ENCODE measurements at places on chromosomes 7 and 10.
A peak's percentile ranks its signal among the peaks of the same experiment; 100 is the strongest.

DNA sequence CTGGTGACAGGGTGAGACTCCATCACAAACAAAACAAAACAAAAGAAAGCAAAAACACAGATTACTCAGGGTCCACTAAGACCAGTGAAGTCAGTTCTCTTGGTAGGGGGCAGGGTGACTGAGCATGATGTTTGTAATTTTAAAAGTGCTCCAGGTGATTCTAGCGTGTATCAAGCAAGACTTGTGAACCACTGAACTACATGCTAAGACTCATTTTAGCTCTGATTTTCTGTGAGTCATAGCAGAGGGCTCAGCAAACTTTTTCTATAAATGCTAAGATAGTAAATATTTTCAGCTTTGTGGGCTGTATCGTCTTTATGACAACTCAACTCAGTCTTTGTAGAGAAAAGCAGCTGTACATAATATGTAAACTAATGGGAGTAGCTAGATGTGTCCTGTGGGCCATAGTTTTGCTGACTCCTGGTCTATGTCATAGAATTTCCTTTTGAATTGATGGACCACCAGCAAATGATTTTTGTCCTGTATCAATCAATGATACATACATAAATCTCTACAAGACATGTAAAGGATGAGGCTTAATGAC, 141.3 kb downstream of the CFTR start:
- no peak for DNase-seq

- DNase-seq = no peak
These were observed 433.0 kb downstream of the PAXIP1 start for GRCh38 chr7:154569916-154570315.

GRCh38 chr7:40306025-40306424, 171.2 kb downstream of the SUGCT start:
- DNase-seq = no peak

- DNase-seq = no peak
These were observed 2.9 kb upstream of the ARHGAP21 start for GRCh38 chr10:24726626-24727025.

DNA sequence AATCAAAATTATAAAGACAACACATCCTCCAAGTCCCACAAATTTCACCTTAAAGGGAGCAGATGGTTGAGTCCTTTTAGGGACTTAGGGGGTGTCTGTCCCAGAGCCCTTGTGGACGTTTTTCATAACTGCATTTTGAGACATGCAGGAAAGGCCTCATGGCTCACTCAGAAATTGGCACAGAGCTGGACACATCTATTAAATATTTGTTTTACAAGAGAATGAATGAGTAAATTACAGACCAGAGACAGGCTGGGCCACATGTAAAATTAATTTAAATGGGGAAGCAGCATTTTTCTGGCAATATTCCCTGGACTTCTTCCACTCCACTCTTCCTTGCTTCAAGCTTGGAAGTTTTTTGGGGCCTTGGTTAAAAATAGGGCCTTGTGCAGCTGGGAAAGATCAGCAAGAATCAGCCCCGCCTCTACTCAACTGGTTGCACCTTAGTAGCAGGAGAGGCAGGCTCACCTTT, 20.0 kb downstream of the LAMB1 start:
- DNase-seq = no peak

DNA sequence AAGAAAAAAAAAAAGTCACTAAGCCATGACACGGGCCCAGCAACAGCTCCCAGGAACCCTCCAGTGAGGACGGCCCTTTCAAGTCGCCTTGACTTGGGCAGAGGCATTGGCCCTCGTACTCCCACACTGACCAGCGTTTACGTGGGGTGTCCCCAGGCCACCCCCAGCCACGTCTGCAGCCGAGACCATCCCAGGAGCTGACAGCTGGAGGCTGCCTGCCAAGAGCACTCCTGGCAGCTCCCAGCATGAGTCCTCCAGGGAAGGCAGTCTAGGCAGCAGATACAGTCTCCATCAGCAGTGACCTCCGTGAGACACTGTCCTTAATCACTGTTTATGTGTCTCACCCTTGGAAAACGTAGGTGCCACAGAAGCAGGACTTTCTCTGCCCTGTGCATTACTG, 86.5 kb downstream of the PROSER2 start:
- DNase-seq = no peak

- DNase-seq = no peak
These were observed 49.9 kb downstream of the SORCS3 start for GRCh38 chr10:104690959-104691358.

GRCh38 chr7:34036051-34036920, 130.9 kb downstream of the BMPER start:
- DNase-seq = no peak

DNA sequence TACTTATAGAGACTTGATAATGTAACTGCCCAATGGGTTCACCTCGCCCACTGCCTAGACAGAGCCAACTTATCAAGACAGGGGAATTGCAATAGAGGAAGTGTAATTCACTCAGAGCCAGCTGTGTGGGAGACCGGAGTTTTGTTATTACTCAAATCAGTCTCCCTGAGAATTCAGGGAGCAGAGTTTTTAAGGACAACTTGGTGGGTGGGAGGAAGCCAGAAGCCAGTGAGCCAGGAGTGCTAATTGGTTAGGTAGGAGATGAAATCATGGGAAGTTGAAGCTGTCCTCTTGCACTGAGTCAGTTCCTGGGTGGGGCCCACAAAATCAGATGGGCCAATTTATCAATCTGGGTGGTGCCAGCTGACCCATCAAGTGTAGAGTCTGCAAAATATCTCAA, 20.1 kb upstream of the C7orf33 start:
- DNase-seq = no peak

- no peak for DNase-seq
These were observed 11.2 kb downstream of the SFTPD start for GRCh38 chr10:79937701-79938151.

DNA sequence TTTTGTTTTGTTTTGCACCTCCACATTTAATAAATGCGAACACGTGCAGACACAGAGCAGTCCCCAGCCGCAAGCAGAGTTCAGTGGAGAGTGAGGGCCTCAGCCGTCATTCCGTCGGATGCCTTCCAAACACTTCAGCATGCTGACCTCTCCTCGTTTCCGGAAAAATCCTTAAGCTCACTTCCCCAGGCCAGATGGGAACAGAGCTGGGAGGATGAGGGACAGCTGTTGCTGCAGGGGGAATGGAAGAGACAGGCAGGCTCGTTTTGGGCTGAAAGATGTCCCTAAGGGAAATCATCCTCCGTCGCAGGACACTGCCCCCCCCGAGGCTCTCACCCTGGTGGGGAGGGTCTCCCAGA, 17.2 kb upstream of the FGFR2 start:
- DNase-seq = no peak

- DNase-seq = no peak
These were observed 1.4 kb downstream of the HECW1 start for GRCh38 chr7:43113622-43114457.

- no peak for DNase-seq
These were observed 43.1 kb upstream of the EN2 start for GRCh38 chr7:155414547-155415492.

GRCh38 chr10:1709161-1709560, 28.2 kb downstream of the ADARB2 start:
- DNase-seq = no peak

DNA sequence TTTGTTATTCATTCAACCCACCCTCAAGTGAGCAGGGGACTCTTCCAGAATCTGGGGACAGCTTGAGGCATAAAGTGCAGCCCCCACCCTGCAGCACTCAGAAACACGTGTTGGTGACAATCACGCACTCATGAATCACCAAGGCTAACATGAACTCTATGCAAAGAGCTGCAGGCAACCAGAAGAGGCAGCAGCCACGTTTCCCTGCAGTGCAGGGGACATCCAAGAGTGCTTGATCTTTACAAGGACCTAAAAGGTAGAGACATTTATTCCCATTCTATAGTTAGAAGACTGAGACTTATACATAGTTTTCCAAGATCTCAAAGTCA, 135.2 kb upstream of the GDF10 start:
- DNase-seq = no peak

DNA sequence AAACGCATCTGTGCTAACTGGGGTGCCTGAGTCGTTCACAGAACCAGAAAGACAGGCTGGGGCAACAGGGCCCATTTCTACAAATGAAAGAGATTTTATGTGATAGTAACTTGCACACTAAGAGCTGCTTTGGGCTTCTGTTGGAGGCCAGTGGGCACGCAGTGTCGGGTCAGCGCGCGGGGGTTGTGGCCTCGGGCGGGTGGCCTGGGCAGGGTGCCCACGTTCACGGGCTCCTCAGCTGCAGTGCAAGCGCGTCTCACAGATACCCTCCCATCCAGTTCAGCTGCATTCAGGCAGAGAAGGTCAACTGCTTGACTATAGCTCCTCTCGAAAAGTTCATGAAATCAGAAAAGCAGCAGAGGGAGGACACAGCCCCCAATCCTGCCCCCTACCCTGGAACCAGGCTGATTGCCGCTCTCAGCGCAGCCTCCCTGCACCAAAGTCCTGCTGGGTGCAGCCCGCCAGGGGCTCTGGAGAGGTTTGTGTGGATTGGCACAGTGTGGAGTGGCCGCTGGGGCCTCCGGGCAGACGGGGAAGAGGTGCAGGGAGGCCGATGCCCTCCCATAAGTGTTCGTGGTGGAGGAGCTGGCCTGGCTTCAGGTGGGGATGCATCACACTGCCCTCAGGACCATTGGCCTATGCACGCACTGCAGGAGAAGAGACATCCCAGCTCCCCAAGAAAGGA, 582.8 kb downstream of the TCERG1L start:
- no peak for DNase-seq

DNA sequence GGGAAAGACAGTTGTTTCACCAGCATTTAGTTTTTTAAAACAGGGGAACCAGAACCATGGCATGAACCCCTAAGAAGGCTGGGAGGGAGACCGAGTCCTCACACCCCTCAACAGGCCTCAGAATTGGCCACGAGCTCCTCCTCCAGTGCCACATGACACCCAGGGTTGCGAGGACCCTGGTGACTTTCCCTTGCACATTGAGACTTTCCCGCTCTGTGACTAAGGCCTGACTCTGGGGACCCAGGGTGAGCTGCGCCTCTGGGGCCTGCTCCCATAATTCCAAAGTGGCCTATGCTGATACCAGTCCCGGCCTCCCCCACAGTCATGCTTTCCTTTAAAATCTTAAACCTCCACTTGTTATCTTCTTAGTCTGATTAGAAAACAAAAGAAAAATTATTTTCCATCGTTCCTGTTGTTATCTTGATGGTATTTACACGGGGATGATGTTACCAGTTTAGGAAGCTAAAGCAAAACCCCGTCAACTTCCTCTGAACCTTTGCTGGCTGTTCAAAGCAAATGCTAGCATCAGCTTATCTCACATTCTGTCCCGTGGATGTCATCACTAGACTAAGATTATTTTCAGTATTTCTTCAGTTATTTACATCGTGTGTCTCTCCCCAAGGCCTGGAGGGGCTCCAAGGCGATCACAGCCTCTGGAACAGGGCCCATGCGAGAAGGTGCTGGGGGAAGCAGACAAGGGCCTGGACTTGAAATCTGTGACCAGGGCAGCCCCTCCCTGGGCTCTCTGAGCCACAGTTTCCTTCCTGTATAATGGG, 42.1 kb downstream of the FAM53B start:
- DNase-seq = peak; percentile 38

DNA sequence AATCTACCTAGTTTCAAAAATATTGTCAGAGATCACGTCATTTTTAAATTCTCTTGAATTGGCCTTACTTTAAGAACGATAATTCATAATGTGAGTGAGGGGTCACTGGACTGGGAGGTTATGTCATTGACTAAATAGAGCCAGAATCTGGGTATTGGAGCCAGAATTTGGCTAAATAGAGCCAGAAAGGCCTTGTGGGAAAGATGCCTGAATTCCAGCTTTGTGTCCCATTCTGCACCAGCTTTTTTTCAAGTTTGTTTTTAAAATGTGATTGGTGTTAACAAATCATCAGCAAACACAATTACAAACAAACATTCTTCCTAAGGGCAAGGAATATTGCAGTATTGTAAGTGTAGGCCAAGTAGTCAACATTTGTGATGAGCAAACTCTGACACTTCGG, 233.2 kb upstream of the PRKCQ start:
- DNase-seq = no peak

GRCh38 chr10:63156236-63156635, 23.1 kb downstream of the NRBF2 start:
- DNase-seq = no peak

DNA sequence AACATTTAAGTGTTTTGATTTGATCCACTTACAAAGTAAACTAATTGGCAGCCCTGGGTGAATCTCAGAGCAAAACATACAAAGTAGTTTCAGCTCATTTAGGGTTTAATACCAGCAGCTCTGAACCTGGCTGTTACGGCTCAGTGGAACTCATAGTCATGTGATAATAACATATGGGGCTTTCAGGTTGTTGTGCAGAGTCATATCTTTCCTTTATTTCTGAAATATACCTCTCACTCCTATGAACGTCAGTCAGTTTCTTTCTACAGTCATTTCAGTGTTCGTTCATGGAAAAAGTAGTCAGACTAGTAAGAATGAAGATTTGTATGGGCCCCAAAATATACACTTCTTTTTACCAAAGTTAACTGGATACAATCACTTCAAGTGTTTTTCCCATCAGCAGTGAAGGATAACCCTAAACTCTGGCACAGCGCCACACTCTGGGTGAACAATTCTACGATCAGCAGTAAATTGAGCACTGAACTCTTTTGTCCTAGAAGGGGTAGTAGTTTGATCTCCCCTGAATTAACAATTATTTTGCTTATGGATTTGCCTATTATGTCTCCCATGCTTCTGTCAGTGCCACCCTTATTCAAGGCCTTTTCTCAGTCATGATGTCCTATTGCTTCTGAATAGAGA, 218.6 kb downstream of the THSD7A start:
- no peak for DNase-seq

GRCh38 chr10:123681285-123681684, 15.1 kb downstream of the GPR26 start:
- DNase-seq = no peak

DNA sequence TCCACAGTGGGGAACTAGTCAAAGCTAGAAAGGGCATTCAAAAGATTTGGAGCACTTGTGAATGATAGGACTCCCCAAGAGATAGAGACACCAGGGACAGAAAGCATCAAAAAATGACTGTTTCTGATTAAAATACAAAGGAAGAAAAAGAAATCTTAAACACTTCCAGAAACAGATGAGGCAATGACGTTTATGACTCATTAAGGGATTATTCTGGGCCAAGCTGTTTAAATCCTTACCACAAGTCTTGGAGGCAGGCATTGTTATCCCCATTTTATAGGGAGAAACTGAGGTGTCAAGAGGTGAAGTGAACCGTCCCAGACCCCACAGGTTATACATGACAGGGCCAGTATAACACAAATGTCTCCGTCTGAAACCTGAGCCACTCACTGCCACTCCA, 68.3 kb upstream of the AMPH start:
- DNase-seq = no peak

DNA sequence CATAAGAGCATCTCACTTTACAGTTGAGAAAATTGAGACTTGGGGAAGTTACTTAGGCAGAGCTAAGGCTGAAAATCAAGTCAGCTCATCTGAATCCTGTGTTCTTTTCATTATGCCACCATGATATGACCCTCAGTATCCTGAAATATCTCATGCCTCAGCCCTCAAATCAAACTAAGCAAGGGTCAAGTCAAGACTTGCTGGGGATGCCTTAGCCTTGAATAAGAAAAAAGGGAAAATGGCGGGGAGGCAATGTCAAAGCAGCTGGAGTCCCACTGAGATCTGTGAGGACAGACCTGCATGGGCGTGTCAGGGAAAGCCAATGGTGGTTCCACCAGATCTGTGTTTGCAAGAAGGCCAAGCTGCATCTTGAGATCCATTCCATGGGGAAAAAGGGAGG, 91.0 kb upstream of the CACUL1 start:
- DNase-seq = no peak
